ENCODE measurements at places on chromosomes 3 and 15.

- peak; percentile 94 for DNase-seq
Measured at GRCh38 chr3:40309925-40310695, 603 bp downstream of the EIF1B start.

- DNase-seq = no peak
Measured at GRCh38 chr15:73744293-73744692, 8.9 kb downstream of the INSYN1 start.

DNA sequence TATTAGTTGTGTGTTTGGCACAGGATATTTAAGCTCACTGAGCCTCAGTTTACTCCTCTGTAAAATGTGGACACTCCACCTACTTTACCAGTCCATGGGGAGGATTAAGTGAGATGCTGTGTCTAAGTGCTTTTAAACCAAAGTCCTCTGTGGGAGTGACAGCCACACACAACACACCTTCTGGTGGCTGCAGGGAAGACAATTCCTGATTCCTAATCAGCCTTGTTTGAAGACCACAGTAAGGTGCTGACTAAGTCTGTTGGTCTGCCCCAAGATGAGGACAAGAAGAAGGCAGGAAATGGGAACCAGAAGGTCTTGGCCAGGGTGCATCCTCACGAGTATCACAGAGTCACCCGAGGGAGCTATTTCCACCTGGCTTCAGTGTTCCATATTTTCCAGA is 52.3 kb downstream of the EPHB1 start:
- no peak for DNase-seq

DNA sequence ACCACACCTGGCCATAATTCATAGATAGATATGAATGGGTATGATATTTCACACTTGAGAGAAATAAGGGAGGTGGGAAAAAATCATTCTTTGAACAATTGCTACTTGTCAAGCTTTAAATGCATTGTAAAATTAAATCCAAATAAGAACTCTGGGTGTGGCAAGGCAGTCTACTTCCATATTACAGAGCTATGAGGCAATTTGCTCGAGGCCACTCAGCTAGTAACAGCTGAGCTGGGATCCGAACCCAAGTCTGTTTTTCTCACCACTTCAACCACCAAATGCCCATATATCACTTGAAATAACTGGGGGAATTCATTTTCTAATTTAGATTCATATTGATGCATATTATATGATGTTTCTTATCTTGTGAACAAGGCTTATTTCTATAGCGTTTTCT is 482.2 kb upstream of the ADAMTS9 start:
- no peak for DNase-seq

DNA sequence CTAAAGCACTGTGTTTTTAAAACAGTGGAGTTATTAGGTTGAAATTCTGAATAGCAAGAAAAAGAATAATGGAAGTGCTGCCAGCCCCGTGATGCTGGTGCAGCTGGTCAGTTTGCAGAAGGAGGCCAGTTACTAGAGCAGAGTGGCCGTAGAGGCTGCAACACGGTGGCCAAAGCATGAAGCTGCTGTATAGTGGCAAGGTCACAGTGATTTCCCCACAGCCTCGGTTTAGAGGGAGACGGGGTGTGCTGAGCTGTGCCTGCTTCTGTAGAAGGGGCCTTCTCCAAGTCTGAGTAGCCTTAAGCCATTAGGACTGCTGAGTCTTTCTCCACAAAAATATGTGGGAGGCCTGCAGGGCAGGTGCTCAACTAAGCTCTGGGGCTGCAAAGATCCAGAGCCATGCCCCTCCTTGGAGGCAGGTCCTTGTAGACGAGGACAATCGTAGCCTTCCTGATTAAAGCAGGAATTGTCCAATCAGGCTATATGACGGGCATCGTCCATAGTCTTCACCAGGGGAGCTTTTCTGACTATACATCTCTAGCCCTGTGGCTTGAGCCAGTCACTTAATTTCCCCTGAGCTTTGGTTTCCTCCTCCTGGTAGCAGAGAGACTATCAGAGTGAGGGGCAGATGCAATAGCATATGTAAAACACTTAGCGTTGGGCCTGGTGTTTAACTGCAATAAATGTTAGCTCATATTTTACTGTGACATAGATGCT is 151.6 kb downstream of the PGPEP1L start:
- no peak for DNase-seq

GRCh38 chr3:86969500-86970189 is 21.3 kb downstream of the VGLL3 start:
- no peak for DNase-seq
